ENCODE measurements at places on chromosomes 2 and 18. TPM values are rescaled to one million over a fixed set of nuclear protein-coding genes. Genes with fewer than 3 reads are reported as not detected.

The SERPINB3 gene
- total RNA-seq, result not detected

The IL36RN gene
- not detected for total RNA-seq

The SIX2 gene
- total RNA-seq, result 130 TPM

The SRD5A2 gene
- total RNA-seq, result not detected

The UGT1A5 gene
- total RNA-seq, result not detected

The DHRS9 gene
- total RNA-seq, result 0.69 TPM

The GTF3C2 gene
- total RNA-seq, result 28.6 TPM

The DPY30 gene
- 35.3 TPM for total RNA-seq

The ADRA2B gene
- 4.8 TPM for total RNA-seq

The RESP18 gene
- not detected for total RNA-seq

The HOXD3 gene
- total RNA-seq, result not detected

The IL1R2 gene
- 4.0 TPM for total RNA-seq

The EGR4 gene
- total RNA-seq, result not detected

The MSTN gene
- total RNA-seq, result 0.20 TPM

The NCKAP5 gene
- not detected for total RNA-seq

The SCYGR4 gene
- total RNA-seq, result not detected

The C2orf68 gene
- total RNA-seq, result 9.6 TPM

The CPO gene
- total RNA-seq, result not detected

The SERPINB10 gene
- total RNA-seq, result not detected

The TMEM247 gene
- total RNA-seq, result not detected

The SEH1L gene
- total RNA-seq, result 23.2 TPM

The C2orf81 gene
- 4.9 TPM for total RNA-seq

The DSG1 gene
- total RNA-seq, result not detected

The SIX3 gene
- not detected for total RNA-seq

The GALNT14 gene
- not detected for total RNA-seq

The RTP5 gene
- not detected for total RNA-seq

The ZNF516 gene
- 28.4 TPM for total RNA-seq

The QPCT gene
- total RNA-seq, result 1.9 TPM

The CYBRD1 gene
- 319 TPM for total RNA-seq

The COBLL1 gene
- 1.1 TPM for total RNA-seq

The SGPP2 gene
- total RNA-seq, result not detected

The PLEKHH2 gene
- 1.8 TPM for total RNA-seq

The EHBP1 gene
- 32.2 TPM for total RNA-seq

The GFPT1 gene
- total RNA-seq, result 25.4 TPM

The TMEM17 gene
- 0.69 TPM for total RNA-seq

The LYPD1 gene
- not detected for total RNA-seq

The ARMC9 gene
- total RNA-seq, result 11.4 TPM

The ATP8B1 gene
- total RNA-seq, result 5.4 TPM

The CFAP65 gene
- total RNA-seq, result not detected

The ALLC gene
- total RNA-seq, result not detected

The DIS3L2 gene
- 10.8 TPM for total RNA-seq

The LIPG gene
- total RNA-seq, result 12.8 TPM

The MROH2A gene
- not detected for total RNA-seq

The PROKR1 gene
- not detected for total RNA-seq

The MARCHF4 gene
- not detected for total RNA-seq

The GAL3ST2 gene
- not detected for total RNA-seq

The FOXI3 gene
- total RNA-seq, result not detected

The KIAA2012 gene
- total RNA-seq, result not detected

Measured in cardiac ventricle fibroblast (primary cell).